Stimulated activated CD8-positive, alpha-beta memory T cell treated with anti-CD3 and anti-CD28 coated beads, Interleukin-4, amount 100 ng/mL, for 48 hours (primary cell): ENCODE measurements at places on chromosomes 1 and 21.
A peak's percentile ranks its signal among the peaks of the same experiment; 100 is the strongest.

DNA sequence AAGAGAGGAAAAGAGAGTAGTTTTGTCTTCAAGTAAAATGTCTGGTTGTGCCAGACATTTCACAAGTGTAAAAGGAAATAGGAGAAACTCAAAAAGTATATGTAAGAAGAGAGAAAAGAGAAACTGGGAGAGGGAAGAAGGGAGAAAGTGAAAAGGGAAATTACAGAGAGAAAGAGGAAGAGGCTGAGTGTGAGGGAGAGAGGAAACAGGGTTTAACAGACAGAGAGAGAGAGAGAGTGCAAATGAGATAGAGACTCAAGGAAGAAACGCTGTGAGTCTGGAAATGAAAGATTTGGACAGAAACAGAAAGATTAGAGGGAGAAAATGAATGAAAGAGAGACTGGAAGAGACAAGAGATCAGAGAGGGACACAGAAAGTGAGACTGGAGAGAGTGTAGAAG, 806.2 kb downstream of the PLA2G4A start:
- no peak for DNase-seq

GRCh38 chr1:202233804-202234203, 40.2 kb downstream of the LGR6 start:
- no peak for DNase-seq

DNA sequence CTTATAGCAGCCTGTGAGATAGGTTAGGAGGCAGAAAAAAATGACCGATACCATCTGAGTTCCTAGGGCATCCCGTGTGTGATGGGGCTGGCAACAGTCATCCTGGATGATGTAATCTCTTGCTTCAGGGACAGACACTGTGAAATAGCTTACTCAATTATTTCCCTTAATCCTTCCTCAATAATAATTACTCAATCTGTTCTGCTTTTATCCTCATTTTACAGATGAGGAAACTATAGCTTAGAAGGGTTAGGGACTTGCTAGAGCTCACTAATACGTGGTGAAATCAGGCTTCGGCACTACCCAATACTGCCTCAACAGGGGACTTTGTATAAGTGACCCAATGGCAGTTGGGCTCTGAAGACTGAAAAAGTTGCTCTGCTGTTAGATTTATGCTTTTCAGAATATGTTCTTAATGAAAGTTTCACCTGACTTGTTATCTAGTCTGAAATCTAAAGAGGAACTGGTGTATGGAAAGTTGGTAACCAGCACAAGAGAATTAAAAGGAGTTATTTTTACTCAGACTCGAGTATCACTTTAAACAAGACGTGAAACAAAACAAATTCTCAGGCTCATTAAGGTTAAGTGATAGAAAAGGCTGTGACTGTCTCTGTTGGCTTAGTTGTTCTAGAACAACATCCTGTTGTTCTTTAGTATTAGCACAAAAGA, 14.4 kb downstream of the CD55 start:
- no peak for DNase-seq

- no peak for DNase-seq
Measured at GRCh38 chr1:34696981-34697380, 57.9 kb upstream of the GJB5 start.

- DNase-seq = no peak
Measured at GRCh38 chr1:34165422-34165921, 442 bp upstream of the CSMD2 start.

GRCh38 chr1:175138579-175138978, 54.0 kb downstream of the KIAA0040 start:
- DNase-seq = no peak

DNA sequence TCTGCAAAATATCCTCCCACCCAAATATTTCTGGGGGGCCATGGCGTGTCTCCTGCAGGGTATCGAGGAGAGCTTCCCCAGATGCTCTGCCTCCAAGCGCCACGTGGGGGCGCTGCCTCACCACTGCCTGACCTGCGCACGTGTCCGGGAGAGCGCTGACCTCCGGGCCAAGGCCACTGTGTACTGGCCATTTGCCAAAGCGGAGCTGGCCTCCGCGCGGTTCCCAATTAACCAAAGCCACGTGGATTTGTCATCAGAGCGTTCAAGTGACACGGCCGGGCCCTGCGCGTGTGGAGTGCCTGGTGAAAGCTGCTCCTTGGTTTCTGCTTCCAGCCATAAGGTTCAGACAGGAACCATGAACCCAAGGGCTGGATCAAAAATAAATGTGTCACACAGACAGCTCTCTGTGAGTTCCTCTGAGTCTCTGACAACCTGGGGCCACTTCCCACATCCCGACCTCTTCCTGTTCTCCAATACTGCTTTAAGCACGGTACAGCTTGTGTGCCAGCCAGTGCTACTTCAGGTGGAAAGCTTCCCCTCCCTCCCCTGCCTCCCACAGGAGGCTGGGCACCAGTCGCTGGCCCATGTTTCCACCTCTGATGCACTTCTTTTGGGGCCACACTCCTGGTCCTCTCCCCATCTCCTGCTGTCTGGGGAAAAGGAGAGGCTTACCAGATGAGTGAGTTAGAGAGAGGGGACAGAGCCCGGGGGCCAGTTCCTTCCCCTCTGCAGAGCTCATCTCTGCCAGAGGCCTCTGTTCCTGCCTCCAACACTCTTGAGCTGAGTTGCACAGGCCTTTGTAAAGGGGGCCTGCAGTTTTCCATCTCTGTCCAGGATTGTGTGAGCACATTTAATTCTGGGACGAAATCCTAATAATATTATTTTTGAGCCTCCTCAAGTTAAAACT, 26.1 kb downstream of the ZP4 start:
- peak; percentile 54 for DNase-seq

- DNase-seq = no peak
Measured at GRCh38 chr1:156525071-156525501, 24.5 kb upstream of the MEF2D start.

DNA sequence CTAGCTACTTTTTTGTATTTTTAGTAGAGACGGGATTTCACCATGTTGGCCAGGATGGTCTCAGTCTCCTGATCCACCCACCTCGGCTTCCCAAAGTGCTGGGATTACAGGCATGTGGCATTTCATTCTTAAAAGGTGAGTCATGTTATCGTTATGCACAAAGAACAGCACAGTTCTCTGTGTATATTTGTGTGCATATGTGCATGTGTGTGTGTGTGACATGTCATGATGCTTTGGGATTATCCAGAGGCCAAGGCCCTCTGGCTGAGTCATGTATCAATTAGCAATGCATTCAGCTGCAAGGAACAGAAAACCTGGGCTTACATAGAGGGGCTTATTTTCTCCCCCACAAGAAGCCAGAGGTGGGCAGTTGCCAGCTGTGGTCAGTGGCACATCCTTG, 301.7 kb upstream of the KAZN start:
- DNase-seq = no peak

- DNase-seq = no peak
Measured at GRCh38 chr21:15679630-15680029, 50.2 kb upstream of the USP25 start.

DNA sequence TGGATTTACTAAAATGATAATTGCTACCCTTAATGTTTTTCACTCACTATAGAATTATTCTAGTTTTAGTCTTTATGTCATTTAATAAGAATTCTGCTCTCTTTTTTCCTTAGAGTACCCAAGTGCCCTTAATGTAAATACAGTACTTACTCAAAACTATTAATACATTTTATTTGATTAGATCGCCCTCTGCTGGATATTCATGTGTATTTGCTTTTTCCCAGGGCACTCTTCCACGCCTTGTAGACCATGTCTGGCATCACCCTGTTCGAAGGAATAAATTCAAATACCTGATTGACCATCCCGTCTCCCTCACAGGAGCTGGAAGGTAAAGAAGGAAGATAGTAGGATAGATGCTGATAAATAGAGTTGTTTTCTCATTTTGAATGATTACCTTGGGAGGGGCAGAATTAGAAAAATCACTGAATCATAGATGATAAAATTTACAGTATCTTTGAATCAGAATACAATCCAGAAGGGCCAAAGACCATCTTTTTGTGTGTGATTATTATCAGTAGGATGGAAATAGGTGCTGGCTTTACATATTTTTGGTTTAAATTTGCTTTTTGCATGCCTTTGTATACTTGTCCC, 4.1 kb downstream of the AXDND1 start:
- no peak for DNase-seq

GRCh38 chr1:228917755-228918154, 182.5 kb downstream of the RHOU start:
- DNase-seq = no peak

GRCh38 chr1:24745711-24746413, 615 bp downstream of the CLIC4 start:
- DNase-seq = peak; percentile 35

DNA sequence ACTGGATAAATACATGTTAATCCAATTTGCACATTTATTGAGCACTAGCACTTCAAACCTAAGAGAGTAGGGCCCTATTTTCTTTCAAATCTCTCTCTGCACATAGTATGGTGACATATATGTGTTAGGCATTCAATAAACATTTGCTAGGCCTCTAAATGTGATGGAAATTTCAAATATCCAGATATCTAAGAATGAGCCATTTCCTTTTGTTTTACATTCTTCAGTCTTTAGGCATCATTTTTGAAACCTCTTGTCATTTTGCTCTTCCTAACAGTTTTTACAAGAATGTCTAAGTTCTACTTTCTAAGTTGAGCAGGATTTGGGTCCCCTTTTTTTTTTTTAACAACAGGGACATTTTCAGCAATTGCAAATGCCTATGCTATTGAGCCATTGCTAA, 395.7 kb upstream of the ST6GALNAC5 start:
- DNase-seq = no peak

DNA sequence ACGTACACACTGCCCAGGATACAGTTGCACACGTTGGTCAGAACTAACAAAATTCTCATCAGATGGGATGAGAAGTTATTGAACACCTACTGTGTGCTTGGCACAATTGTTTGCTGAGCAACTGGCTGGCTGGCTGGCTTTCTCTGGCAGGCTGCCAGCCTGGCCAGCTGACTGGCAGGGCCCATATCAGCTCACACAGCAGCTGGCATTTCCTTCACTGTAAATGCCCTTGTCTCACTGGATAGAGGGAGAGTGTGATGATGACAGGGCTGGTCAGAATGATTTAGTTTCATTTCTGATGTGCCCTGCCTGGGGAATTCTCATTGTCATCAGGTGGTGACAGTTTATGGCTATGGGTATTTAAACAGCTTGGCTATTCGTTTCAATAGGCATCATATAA, 15.8 kb downstream of the CAMK2N1 start:
- no peak for DNase-seq

DNA sequence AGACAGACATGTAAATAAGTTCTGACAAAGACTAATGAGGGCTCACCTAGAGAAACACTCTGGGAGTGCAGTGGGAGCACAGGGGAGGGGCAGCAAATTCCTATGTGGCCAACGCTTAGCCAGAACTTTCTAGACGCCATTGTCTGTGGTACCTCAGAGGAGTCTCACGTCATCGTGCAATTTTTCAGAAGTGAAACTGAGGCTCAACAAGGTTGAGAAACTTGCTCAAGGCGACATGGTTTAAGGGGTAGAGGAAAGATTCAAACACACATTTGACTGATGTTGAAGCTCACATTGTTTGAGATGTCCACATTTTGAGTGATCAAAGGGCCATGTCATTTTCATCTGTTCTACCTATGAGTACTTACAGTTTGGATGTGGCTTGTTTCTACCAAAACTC, 152.6 kb upstream of the LMO4 start:
- DNase-seq = no peak

GRCh38 chr1:165259236-165259635, 97.3 kb downstream of the LMX1A start:
- DNase-seq = no peak

DNA sequence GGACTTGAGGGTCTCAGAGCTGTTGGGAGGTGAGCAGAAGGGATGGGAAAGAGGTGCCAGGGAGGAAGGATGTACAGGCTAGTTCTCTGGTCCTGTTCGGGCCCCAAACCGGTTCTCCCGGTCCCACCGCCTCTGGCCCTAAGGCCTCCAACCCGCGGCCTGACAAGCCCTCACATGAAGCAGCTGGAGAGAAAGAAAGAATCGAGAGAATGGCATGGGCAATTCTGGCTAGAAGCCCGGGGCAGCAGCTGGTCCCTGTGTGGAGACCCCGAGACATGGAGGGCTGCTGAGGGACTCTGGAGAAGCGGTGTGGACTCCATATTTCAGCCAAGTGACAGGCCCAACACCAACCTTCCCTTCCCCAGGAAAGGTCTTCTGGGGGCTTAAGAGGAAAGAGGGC, 730 bp downstream of the CDC42SE1 start:
- peak; percentile 44 for DNase-seq

GRCh38 chr1:204842892-204843291, 27.8 kb upstream of the NFASC start:
- DNase-seq = no peak

DNA sequence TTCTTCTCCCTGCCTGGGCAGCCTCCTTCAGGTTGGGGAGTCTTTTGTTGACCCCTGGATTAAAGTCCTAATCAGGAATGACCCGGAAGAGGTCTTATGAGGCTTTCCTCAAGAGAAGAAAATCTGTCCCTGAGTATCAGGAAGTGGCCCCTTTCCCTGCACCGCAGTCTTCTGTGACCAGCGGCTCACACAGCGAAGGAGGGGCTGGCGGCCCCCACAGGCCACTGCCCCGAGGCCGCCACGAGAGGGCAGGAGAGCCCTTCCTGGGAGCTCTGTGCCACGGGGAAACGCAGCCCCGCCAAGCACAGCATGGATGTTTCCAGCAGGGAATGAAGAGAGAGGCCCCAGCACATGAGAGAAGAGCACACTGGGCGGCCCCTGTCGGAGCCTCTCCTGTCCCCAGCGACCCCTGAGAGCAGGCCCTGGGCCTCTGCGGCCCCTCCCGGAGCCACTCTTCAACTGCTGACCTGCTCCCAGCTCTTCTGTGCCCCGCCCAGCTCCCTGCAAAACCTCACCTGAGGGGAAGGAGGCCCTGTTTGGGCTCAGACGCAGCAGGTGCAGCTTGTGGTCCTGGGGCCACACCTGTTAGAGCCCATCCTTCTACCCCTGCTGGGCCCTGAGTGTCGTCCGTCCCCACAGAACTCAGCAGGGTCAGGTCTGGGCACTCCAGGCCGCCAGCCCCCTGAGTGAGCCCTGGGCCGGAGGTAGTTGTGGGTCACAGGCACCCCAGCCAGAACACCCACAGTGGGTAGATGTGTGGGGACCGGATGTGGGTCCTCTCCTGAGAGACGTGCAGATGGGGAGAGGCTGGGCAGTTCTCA, 4.9 kb upstream of the POFUT2 start:
- DNase-seq = peak; percentile 82

GRCh38 chr1:3005771-3006170, 15.5 kb upstream of the ACTRT2 start:
- no peak for DNase-seq

- no peak for DNase-seq
Measured at GRCh38 chr1:239353536-239353935, 32.8 kb upstream of the CHRM3 start.

DNA sequence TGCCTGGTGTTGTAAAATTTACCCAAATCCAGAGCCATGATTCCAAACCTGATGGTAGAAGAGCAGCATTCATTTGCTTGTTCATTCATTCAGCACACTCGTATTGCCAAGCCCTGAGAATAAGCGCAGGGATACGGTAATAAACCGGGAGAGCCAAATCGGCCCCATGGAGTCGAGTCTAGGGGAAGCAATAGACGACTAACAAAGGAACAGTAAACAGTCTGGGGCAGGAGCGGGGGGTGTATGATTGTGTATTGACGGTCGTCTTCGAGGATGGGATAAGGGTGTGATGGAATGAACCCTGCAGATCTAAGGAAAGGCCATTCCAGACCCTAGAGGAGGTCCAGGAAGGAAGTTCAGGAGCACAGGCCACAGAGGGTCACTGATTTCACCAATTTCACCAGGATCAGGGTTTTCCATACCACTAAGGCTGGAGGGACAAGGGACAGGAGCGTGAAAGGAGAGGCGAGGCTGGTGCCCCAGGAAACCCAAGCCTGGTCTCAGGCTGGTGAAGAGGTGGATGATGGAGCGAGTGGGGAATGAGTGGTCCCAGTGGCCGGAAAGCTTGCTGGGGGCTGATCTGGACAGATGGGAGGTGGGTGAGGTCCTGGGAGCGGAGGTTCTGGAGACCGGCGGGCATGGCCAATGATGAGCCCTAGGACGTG, 61.1 kb upstream of the PDE9A start:
- no peak for DNase-seq
